ENCODE measurements at places on chromosomes 13 and 19. TPM values are rescaled to one million over a fixed set of nuclear protein-coding genes. Genes with fewer than 3 reads are reported as not detected.

The SYNE4 gene
- total RNA-seq: 9.3 TPM

The SLC7A9 gene
- not detected for total RNA-seq

The ZNF564 gene
- 14.8 TPM for total RNA-seq

The CARS2 gene
- total RNA-seq: 82.6 TPM

The IFI30 gene
- total RNA-seq: 95.2 TPM

The EDNRB gene
- 14.5 TPM for total RNA-seq

All from colonic mucosa (tissue), 4 donors.